ENCODE measurements at places on chromosomes 4 and X. TPM values are rescaled to one million over a fixed set of nuclear protein-coding genes. Genes with fewer than 3 reads are reported as not detected.

EDA2R gene
- total RNA-seq, result 3.8 TPM

SAGE1 gene
- total RNA-seq, result not detected

SOX3 gene
- not detected for total RNA-seq

CYLC1 gene
- not detected for total RNA-seq

TAF7L gene
- total RNA-seq, result 1.2 TPM

PF4V1 gene
- not detected for total RNA-seq

BEX2 gene
- 0.67 TPM for total RNA-seq

CFP gene
- total RNA-seq, result 0.13 TPM

TRIM60 gene
- not detected for total RNA-seq

RHOXF1 gene
- total RNA-seq, result not detected

MTNR1A gene
- not detected for total RNA-seq

PUDP gene
- total RNA-seq, result 7.4 TPM

NPY2R gene
- total RNA-seq, result not detected

PHOX2B gene
- total RNA-seq, result not detected

OTC gene
- not detected for total RNA-seq

TASL gene
- total RNA-seq, result not detected

MAGEA11 gene
- not detected for total RNA-seq

TRMT44 gene
- 12.7 TPM for total RNA-seq

MOB1B gene
- 11.6 TPM for total RNA-seq

SLC9B1 gene
- total RNA-seq, result 0.59 TPM

MXRA5 gene
- not detected for total RNA-seq

S100G gene
- not detected for total RNA-seq

CXCL10 gene
- total RNA-seq, result 0.33 TPM

L1CAM gene
- 0.11 TPM for total RNA-seq
